T1000 (cell line): ENCODE measurements at places on chromosomes 13 and 19.

DNA sequence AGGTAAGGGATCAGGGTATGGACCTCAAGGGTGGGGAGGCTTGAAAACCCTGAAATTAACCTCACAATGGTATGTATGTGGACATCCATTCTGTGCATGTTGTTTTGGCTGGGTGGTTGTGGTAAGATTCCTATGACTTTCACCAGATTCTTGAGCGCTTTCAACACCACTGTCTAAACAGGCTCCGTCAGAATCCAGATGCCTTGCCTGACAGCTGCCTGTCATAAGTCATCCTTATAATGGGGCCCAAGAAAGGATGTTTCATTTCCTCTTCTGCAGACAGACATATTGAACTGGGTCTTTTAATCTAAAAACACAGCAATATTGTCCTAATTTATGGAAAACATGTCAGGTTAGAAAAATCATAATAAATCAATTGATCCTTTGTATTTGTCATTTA lies 41.3 kb downstream of the ALOX5AP start:
- DNase-seq = no peak

DNA sequence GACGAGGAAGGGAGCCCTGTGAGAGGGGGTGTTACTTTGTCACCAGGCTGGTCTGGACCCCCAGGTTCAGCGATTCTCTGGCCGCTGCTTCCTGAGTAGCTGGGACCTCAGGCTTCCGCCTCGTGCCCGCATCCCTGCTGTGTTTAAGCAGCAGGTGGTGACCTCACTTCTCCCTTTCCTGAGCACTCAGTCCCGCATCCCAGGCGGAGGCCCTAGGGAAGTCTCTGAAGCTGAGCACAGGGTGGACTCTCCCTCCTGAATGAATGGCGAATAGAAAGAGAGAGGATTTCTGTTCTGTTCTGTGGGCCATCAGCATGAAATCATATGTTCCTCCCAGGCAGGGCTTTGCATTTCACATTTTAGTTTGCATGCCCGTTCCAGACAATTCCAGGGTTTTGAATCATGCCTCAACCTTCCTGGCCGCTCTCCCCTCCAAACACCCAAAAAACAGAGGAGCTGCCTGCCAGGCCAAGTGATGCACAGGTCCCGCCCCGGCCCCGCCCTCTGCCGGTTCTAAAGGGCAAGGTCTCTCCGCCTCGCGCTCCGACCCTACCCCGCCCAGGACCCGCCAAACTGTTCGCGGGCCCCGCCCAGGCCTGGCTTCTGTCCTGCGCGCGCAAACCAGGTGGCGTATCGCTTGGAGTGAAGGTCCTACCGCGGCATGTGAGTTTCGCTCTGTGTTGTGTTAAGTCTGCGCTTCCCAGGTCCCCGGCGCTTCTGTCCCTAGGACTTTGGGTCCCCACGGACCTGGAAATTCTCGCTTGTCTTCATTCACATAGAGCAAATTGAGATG lies 35.1 kb upstream of the ZNF808 start:
- no peak for DNase-seq

DNA sequence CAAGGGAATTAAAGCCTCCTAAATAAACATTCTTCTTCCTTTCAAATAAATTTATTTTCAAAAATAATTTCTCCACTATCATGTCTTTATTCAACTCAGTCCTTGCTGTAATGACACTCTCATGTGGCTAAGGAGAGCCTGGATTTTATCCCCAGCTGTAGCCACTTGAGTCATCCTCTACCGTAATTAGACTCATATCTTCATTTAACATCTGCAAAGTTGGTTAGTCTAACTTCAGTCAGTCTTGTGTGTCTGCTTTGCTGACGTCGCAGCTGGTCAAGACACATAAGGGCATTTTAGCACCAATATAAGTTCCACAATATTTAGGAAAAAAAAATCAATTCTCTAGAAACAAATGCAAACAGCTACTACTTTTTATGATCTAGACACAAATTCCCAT lies 776.4 kb upstream of the ATXN8OS start:
- no peak for DNase-seq

GRCh38 chr13:80824229-80824628 lies 483.3 kb upstream of the SPRY2 start:
- no peak for DNase-seq

DNA sequence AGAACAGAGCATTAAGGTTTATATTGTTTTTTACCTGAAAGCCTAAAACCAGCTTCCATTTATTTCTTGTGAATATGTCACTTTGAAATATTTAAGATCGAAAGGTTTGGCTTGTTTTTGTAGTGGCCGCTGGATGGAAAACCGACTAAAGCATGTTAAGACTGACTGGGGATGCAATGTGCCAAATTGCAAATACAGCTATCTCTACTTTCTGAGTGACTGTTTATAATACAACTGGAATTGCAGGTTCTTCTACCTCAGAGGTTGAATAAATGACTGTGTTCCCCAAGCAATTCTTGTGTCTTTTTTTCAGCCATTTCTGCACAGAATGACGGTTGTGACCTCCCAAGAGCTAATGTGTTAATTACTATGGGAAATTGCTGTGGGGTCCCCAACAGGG lies 50.0 kb upstream of the TMTC4 start:
- no peak for DNase-seq

- no peak for DNase-seq
These were observed 19.9 kb upstream of the LRP3 start for GRCh38 chr19:33174186-33174585.

DNA sequence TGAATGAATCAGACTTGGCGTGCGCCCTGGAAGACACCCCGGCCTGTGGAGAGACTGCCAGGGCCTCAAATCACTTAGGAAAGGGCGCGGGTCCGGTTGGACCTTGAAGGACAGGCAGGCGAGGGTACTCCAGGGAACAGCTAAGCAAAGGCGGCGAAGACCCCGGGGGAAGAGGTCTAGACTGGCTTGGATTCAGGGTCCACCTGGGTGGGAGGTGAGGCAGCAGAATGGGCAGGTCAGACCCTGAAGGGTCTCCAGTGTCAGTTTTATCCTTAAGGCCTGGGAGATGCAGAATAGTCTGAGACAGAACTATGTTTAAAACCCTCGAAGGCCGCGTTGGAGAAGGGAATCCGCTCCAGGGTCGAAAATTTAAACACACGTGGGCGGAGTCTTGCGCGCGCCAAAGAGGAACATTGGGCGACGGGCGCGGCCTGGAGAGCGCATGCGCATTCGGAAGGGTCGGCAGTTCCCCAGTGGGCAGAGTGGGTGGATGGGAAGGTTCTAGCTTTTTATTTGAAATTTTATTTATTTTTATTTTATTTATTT lies 567 bp upstream of the SMG9 start:
- DNase-seq = peak; percentile 41

DNA sequence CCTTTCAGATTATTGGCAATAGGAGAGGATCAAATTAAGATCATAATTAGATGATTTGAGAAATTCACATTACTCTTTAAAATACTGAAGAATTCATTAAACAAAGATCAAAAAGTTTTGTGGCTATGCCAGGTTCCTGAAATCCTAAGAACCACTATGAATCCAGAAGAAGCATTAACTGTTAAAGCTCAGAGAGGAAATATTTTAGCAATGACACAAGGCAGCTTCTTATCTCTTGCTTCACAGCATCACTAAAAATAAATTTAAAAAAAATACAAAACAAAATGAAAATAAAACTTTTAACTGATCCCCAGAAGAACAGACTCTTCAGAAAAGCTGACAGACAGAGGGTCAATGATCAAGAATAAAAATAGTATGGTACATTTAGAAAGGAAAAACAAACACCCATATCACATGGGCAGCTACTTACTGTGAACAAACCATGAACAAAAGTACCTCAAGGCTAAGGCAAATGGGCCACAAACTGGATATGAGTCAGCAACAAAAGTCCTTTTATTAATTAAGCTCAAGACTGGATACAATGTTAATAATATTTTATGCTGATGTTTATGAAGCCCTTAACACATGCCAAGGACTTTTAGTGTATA lies 19.6 kb downstream of the RNF6 start:
- DNase-seq = no peak

- DNase-seq = no peak
These were observed 53.1 kb upstream of the CYSLTR2 start for GRCh38 chr13:48600374-48601364.

GRCh38 chr19:4294389-4294788 lies 7.8 kb downstream of the TMIGD2 start:
- no peak for DNase-seq
